M059J (cell line): ENCODE measurements at places on chromosomes 16 and 17.

- DNase-seq = peak; percentile 64
Observed at GRCh38 chr17:2841606-2842005, 45.4 kb downstream of the RAP1GAP2 start.

DNA sequence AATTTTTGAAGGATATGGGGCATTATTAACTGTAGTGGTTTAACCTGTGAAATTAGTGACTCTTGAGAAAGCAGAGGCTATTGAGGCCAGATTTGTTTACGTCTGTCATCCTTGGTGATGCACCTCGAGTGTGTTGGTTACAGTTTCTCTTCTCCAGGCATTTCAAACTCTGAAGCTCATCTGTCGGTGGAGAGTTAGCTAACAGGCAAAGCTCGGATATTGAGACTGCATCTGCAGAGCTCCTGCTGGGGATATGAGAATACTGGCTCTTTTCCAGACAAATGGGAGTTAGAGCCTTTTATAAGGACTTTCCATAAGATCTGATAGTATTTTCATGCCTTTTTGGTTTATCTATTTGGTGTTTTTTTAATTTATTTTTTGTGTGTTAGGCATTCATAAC, 6.7 kb downstream of the CLEC16A start:
- no peak for DNase-seq

- DNase-seq = no peak
Observed at GRCh38 chr16:29126616-29127015, 141.8 kb downstream of the LAT start.

GRCh38 chr17:82037889-82038195, 345 bp upstream of the DCXR start:
- no peak for DNase-seq

DNA sequence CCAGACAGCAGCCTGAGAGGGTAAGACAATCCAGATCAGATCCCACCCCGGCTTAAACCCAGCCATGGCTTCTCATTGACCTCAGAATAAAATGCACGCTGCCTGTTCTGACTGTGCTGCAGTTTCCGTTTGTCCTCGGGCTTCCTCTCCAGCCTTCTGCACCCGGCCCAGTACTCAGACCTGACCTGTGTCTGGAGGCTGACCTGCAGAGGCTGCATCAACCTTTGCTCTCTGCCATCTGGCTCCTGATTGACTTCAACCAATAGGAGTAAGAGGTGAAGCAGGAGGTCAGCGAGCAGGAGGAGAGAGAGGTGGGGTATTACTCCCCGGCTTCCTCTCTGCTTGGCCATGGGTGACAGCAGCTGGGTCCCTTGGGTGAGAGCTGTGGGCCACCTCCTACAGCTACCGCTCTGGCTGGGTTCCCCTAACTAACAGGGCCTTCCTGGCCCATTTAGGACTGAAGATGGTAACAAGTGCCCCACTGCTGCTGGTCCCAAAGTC, 46.7 kb downstream of the C16orf82 start:
- peak; percentile 2 for DNase-seq

DNA sequence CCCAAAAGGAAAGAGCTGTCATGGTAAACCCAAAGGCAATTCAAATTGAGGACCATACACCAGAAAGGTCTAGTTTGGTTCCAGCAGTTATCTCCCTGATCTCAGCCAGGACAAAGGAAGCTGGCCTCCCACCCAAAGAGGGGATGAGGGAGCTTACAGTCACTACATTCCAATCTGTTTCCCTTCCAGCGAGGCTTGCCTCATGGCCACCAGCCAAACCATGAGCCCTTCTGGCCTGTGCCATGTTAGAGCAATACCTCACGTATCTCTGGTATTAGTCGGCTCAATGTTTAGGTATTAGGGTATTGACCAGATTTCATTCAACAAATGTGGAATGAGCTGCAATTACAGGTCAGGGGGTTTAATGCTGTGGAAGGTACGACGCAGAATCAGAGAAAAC, 8.4 kb downstream of the NDUFAB1 start:
- peak; percentile 88 for DNase-seq

DNA sequence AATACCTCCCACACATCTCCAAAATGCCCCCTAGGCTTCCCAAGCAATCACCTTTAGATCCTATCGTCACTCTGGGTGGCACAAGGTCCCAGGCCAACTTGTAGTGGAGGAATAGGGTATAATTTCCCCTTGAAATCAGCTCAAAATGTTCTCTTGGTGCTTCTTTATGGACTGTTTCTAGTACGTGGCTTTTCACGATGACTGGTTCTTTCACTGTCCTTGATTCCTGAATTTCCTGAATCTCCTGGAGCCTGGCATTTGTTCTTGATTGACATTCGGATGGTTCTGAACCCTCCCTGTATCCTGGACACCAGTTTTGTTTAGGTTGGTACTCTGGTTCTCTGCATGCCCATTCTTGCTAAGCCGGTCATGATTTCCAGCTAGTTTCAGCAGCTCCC, 6.9 kb upstream of the VPS53 start:
- no peak for DNase-seq

GRCh38 chr16:3485097-3485745, 10.1 kb downstream of the C16orf90 start:
- no peak for DNase-seq

GRCh38 chr17:4616476-4616875, 25.0 kb downstream of the ALOX15 start:
- no peak for DNase-seq

DNA sequence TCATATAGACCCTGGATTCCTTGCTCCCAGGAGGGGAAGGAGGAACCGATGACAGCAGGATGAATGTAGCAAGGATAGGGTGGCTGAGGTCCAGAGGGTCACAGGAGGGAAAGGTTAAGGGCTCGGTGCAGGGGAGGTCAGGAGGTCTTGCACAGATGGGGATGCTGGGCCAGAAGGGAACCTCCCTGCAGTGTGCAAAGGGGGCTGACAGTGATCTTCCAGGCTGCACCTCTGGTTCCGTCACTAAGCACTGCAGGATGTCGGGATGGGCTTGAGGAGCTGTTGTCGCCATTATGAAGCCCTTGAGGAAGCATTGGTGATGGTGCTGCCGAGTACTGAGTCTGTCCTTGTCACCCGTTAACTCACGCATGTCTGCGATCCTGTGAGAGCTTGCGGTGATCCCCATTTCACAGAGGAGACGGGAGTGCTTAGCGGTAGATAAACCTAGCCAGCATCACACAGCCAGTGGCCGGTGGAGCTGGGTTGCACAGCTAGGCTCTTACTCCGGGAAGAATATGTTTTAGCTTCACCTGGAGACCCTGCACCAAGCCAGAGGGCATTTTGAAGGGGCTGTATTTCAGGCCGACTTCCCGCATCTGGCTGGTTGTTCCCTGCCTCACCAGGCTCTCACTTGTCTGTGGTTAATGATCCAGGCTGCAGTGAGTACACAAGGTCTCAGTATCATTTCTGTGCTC, 120.4 kb downstream of the SNX29 start:
- no peak for DNase-seq
